ENCODE measurements at places on chromosomes 5 and 9.
A peak's percentile ranks its signal among the peaks of the same experiment; 100 is the strongest.

- DNase-seq: no peak
Observed at GRCh38 chr5:79488775-79489174, 25.2 kb downstream of the HOMER1 start.

DNA sequence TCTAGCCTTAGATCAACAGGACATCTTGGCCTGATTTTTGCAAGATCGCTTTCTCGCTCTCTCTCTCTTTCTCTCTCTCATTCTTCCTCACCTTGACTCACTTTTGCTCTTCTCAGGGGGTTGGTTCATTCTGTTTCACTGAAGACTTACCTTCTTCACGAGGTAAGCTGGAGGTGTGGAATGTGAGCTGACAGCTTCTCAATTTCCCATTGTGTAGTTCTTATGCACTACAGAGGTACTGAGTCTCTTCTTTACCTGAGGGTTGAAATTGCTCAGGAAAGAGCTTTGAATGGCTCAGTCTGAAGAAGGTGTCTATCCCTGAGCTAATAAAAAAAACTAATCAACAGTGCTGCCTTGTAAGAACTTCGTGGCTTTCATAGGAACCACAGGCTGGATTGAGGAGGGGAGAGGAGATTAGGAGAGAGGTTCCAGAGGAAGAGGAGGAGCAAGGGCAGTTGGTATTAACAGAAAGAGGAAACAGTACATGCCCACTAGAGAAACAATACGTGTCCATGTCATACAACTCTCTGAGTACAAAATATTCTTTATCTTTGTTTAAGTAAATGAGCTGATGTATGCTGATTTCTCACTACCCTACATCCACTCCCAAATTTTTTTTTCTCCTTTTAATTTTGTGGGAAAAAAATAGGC lies 192.2 kb downstream of the TMEM167A start:
- no peak for DNase-seq

DNA sequence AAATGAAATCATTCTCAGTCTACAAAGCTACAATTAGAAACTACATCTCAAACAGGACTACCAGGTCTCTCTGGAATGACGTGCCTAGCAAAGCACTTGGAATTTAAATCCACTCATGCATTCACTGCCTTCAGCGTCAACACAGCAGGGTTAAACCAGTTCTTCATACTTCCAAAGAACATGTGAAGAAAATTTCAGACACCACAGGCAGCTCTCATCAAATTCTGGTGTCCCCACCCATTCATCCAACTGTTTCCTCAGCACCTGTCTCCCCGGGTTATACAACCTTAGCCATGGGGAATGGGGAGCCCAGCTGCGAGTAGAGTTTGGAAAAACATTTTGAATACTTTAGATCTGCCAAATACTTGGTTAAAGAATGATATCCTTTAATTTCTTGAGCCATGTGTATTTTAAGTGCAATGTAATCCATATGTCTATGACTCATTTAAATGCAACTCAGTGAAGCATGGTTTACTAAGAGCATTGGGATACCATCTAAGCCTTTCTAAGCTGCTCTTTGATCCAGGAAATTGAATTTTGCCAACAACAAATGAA lies 17.5 kb downstream of the ADAM19 start:
- DNase-seq: peak; percentile 25

- no peak for DNase-seq
Observed at GRCh38 chr5:127223256-127223974, 67.2 kb upstream of the MEGF10 start.

DNA sequence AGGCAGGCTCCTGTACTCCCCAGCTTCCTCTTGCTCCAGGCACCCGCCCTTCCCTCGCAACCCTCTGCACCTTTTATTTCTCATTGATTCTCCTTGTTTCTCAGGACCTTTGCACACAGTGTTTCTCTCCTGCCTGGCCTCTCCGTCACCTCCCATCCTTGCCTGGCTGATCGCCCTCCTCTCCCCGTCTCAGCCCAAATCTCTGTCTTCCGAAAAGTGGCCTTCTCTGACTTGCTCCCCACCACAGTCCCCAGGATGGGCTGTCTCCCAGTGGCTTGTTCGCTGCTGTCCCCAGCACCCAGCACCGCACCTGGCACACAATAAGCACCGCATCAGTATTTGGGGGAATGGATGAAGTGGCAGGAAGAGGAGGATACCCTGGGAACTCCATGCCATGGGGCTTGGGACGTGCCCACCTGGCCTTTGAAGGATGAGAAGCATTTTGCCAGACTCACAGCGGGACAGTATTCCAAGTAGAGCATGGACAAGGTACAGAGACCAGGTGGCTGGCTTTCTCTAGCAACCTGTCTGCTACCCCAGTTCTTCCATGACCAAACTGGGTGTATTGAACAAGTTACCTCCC lies 62.5 kb downstream of the LMX1B start:
- DNase-seq: no peak

GRCh38 chr5:54895816-54896341 lies 89.5 kb downstream of the ESM1 start:
- DNase-seq: peak; percentile 16

GRCh38 chr5:80083101-80083890 lies 48.1 kb downstream of the THBS4 start:
- peak; percentile 85 for DNase-seq

- no peak for DNase-seq
Observed at GRCh38 chr9:35508069-35508468, 18.2 kb downstream of the RUSC2 start.

GRCh38 chr9:71796100-71796767 lies 27.9 kb upstream of the CEMIP2 start:
- DNase-seq: no peak

DNA sequence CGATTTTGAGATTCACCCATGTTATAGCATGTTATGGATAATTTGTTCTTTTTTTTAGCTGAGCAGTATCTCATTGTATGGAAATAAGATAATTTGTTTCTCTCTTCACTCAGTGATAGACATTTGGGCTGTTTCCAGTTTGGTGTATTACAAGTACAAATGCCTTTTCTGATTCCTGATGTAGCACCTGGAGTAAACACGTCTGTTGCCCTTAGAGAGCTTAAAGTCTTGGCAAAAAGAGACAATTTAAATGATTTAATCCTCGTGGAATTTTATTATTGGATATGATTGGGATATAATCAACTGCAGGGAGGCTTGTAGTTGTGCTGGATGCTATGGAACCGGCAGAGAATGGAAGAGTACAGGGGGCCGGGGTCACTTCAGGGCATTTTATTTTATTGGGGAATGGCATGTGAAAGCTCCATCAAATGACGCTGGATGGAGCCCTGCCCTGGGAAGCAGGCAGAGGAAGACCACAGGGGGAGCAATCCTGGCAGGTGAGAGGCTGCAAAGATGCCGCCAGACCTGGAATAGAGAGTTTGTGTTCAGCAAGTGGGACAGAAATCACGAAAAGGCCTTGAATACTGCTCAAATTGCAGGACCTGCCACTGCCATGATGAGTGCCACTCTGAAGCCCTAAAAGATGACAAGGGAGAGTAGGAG lies 31.0 kb upstream of the TGFBI start:
- DNase-seq: no peak
